ENCODE measurements at places on chromosomes 2 and 18.

GRCh38 chr18:26405190-26405801, 143.1 kb downstream of the KCTD1 start:
- peak; percentile 8 for DNase-seq

- DNase-seq = no peak
These were observed 183.4 kb downstream of the NCK2 start for GRCh38 chr2:105928086-105928485.

DNA sequence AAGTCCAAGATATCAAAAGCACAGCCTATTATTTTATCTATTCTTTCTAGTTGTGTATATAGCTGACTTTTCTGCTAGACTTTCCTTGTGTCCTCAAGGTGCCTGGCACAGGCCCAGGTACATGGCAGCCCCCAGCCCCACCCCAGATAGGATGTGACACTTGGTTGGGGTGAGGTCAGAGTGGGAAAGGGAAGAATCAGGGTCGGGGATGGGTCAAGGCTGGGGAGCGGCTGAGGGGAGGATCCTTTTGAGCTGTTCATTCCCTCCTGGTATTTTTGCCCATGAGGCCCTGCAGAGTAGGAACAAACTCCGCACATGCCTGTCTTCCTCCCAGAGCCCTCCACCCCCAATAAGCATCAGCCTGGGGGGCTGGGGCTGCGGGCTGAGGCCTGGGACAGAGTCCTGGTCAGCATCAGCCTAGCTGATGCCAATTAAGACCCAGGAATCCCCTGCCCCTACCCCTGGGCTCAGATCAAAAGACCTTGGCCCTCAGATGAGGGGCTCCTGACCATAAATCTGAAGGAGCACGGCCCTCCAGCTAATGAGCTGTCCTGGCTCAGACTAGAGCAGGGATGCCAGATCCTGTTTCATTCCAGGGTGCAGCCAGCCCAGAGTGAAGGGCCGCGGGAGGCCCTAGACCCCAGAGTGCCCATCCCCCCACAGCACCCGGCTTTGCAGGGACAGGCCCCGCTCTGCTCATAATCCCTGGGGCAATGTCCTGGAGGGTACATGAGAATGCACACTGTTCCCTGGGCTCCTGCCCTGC, 85.3 kb downstream of the SDC1 start:
- DNase-seq = no peak

DNA sequence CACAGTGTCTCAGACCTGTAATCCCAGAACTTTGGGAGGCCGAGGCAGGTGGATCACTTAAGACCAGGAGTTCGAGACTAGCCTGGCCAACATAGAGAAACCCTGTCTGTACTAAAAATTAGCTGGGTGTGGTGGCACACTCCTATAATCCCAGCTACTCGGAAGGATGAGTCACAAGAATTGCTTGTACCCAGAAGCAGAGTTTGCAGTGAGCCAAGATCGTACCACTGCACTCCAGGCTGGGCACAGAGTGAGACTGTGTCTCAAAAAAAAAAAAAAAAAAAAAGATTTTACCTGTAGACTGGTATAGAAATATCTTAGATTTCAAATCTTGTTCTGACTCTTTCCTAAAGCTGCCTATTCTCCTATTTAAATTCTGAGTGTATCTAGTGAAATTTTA, 7.2 kb upstream of the KLHL29 start:
- DNase-seq = no peak

DNA sequence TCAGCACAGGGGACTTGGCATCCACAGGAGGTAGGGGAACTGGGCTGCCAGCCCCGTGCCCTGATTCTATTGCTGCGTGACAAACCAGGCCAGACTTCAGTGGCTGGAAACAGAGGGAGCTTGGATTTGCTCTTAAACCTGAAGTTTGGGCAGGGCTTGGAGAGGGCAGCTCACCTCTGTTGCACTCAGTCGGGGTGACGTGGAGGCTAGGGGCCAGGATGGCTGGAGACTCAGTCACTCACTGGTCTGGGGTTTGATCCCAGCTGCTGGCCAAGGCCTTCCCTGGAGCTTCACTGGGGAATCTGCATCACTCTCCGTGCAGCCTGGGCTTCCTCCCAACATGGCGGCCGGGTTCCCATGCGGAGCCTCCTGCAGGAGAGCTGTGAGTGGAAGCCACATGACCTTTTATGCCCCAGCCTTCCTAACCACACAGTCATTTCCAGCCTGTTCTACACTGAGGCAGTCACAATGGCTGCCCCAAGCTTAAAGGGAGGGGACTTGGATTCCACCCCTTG, 175.2 kb upstream of the HDAC4 start:
- DNase-seq = no peak

DNA sequence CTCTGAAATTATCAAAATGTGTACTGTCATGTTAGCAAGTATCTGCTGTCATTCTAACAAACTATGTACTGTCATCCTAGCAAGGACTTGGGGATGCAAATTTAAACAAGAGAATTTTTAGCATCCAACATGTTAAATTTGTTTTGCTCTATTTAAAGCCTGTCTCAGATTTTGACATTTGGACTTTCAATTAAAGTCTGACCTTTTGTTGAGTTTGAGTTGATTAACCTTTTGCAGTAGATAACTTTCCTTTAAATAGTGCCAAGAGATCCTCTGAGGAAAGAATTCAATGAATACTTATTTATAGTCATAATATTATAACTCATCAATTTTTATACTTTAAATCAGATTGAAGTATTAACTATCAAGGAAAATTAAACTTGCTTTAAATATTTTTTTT, 80.2 kb downstream of the TDRD15 start:
- DNase-seq = no peak

GRCh38 chr18:36724591-36725001, 104.2 kb downstream of the TPGS2 start:
- no peak for DNase-seq

DNA sequence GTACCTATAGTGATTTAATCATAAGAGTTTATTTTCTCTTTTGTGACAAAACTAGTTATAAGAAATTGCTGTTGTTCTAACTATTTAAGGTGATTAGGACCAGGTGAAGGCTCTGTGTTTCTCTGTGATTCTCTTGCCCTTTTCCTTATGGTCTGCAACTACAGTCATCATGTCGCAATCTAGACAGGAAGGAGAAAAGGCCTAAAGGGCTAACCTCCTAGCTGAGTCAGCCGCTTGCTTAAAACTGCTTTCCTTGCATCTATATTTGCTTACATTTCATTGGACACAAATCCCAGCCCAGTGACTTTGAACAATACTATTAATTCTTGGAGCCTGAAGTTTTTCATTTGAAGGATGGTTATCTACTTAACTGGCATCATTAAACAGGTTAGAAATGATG, 93.1 kb downstream of the PIK3C3 start:
- DNase-seq = peak; percentile 39

All from pulmonary artery endothelial cell (primary cell).